ENCODE measurements at places on chromosomes 7 and 10.
A peak's percentile ranks its signal among the peaks of the same experiment; 100 is the strongest.

DNA sequence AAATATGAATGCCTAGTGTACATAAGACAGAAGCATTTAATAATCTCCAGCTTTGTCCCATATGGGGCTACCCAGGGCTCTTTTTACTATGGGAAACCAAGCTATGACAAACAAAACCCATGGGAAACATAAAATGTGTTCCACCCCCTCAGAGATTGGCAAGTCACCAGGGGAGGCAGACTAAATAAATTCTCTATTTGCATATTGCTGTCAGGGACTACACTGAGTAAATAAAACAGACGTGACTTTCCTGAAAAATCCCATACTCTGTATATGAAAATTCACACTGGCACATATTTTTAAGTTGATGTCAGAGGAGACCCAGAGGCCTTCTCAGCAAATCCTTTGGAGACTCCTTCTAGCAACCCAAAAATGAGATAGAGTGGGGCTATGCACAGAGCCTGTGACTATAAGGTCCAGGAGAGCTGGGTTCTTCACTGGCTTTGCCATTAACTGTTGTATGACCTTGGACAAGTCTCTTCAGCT is 44.0 kb upstream of the HPSE2 start:
- no peak for DNase-seq

- DNase-seq, result no peak
Observed at GRCh38 chr10:71253981-71254818, 41.8 kb downstream of the UNC5B start.

DNA sequence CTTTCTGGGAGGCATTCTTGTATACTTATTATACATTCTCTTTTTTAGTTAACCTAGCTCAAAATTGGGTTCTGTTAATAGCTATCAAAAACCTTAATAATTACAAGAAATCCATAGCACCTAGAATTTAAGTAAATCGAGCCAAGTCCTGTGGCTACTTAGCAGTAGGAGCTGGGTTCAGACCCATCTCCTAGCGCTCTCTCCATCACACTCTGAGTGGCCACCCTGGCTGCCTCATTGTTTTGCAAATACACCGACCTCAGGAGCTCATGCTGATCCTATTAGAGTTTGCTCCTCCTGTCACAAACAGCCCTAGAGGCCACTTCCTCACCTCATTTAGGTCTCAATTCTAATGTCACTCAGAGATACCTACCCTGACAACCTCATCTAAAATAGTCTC is 46.2 kb upstream of the OSBPL3 start:
- DNase-seq, result no peak

DNA sequence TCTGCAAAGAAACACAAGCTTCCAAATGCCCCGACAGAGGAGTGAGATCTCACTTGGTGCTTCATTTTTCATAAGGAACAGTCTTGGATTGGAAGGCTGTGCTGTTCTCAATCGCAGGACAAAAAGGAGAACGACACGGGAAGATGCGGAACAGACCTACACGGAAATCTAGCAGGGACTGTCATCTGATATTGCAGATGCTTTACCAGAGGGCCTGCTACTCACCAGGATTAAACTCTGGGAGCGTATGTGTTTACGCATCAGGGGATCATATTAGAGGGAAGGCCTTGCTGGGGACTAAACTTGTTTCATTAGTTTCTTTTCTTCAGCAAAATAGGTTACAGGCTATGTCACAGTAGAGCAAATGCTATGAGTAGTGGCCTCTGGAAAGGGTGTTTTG is 82.8 kb upstream of the EEPD1 start:
- DNase-seq, result no peak

- no peak for DNase-seq
Observed at GRCh38 chr7:107494315-107494751, 24.5 kb downstream of the GPR22 start.

GRCh38 chr7:47461161-47461560 is 120.8 kb downstream of the TNS3 start:
- DNase-seq, result no peak

GRCh38 chr10:50613150-50613549 is 10.6 kb downstream of the SGMS1 start:
- DNase-seq, result no peak

DNA sequence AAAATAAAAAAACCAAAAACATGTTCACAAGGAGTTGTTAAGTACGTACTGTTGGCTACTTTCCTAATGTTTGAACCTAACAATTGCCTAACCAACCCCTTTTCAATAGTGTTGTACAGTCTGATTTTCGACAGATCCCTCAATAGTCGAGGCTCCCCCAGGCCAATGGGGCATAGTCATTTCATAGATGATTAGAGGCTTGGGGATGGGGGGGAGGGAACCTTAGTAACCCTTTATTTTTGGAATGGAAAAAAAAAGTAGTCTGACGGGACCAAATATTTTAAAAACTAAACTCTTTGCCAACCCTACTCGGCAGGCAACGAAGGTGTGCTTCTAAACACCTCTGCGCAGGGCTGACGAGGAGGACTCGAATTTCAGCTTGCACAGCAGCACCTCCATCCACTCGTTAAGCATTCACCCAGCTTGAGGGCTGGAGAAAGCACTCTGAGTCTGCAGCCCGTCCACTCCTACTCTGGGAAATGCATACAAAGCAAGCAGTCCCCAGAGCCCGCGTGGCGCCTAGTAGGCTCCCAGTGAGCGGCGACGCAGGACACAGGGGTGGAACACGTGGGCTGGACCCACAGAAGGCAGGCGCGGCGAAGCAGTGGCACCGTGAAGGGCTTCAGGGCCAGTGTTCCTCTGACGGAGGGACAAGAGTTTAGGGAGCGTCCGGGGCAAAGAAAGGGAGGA is 899 bp downstream of the PUS7 start:
- peak; percentile 65 for DNase-seq

DNA sequence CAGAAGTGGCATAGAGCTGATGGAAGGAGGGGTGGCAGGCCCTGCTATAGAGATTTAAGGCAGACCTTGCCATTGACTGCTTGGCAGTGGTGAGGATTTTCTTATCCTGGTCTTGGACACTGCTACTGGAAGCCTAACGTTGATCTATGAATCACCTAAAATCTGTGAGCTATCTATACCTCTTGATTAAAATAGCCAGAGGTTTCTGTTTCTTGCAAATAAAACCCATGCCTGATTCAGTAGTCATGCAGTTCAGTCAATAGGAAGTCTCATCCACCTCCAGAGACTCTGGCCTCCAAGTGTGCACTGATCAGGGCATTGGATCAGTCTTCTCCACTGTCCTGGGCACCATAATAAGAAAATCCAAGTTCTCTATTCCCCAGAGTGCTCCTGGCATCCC is 286.5 kb downstream of the PTEN start:
- DNase-seq, result no peak

GRCh38 chr10:98361131-98362025 is 53.6 kb downstream of the PYROXD2 start:
- peak; percentile 79 for DNase-seq

DNA sequence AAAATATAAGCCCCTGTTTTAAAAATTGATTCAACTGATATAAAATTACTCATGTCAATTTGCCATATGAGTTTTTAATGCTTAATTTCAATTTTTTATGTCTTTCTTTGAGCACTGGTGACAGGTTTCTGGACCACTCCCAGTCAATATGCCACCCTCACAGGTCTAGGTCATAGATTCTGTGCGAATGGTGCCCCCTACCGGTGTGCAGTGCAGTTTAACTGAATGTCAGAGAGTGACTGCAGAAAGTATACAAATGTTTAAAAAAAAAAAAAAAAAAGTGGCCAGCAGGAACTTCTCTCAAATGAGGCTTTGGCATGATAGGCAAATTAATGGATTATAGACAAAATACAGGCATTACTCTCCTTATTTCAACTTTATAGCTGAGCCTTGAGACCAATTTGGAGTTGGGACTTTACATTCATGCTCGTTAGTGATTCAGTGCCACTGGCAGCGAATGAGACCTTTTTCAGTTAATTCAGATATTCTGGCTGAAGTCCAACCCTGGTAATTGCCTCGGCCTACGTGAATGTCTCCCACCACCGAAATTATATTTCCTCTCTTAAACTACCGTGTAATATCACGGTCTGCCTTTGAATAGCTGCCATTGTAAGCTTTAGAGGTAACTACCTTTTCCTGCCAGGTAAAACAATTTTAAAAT is 427.6 kb downstream of the PHTF2 start:
- DNase-seq, result peak; percentile 10

DNA sequence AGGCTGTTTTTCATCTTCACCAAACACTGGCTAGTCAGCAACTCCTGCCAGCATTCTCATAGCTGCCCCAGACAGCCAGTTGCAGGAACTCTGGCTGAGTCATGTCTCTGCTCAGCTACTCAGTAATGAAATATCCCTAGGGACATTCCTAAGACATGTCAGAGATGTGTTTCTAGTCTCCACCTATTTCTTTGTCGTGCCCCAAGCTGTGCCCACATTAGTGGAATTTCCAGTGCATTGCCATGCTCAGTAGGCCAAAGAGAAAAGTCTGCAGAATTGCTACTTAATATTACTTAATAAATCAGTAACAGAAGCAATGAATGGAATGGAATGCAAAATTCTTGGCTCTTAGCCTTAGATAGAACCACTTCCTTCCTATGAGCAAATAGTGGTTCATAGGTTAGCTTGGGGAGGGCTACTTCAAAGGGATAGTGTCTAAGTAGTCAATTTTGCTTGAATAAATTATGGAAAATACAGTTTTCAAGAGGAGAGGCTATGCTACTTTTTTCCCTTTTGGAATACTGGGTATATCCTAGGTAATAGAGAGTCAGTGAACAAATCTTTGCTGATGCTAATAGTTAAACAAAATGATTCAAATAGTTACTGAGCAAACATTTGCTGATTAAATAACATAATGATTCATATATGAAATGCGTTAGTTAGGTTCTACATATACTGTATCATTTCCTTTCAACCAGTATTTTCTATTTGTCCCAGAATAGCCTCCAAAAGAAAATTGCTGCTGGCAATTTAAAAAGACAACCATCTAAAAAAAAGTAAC is 23.6 kb upstream of the SEMA3C start:
- peak; percentile 99 for DNase-seq

- peak; percentile 69 for DNase-seq
Observed at GRCh38 chr10:34808801-34809745, 6.0 kb downstream of the PARD3 start.

DNA sequence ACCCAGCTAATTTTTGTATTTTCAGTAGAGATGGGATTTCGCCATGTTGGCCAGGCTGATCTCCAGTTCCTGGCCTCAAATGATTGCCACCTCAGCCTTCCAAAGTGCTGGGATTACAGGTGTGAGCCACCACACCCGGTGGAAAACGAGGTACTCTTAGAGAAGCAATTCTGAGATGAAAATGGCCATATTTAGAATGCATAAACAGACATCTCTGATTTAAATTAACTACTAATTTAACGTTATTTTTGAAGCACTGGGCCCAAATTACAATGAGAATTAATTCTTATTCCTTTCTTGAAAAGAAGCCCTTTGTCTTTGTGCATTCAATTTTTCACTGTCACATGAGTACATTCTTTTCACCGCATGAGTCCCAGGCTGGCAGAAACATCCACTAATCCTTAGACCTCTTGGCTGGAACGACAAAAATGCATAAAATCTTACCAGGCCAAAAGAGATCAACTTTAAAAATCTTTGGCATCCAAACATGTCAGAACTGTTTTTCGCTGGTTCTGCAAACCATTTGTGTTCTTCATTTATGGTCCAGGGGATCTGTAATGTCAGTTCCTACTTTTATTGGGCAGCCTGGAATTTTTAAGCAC is 60.1 kb upstream of the CAPZA2 start:
- DNase-seq, result peak; percentile 65

DNA sequence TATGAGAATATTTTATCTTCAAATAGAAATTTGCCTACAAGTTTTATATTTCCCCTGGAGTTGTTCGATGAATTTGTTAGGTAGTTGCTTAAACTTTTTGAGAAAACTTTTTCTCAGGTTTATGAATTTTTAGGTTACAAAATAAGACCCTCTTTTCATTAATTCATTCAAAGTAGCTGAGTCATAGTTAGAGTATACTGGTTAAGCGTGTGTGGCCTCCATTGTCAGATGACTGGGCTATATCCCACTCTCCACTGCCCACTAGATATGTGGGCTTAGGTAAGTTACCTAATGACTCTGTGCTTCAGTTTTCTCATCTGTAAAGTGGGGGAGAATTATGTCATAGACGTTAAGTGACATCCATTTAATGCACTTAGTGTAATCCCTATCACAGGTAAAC is 1.0 kb downstream of the ASB15 start:
- DNase-seq, result no peak

DNA sequence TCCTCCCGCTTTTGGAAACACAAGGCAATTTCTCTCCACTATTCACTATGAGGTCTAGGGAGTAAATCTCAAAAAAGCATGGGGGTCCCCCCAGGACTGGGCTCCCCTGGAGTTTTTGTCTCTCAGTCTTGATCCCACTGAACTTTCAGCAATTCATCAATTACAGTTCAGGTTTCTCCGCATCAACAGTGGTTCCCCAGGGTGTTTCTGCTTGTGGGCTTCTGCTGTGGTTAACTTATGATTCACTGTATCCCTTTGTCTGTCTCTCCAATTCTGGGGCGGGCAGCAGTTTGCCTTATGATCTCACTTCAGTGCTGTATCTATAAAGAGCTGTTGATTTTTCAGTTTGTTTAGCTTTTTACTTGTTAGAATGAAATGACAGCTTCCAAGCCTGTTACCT is 142.6 kb upstream of the CDC14C start:
- no peak for DNase-seq

DNA sequence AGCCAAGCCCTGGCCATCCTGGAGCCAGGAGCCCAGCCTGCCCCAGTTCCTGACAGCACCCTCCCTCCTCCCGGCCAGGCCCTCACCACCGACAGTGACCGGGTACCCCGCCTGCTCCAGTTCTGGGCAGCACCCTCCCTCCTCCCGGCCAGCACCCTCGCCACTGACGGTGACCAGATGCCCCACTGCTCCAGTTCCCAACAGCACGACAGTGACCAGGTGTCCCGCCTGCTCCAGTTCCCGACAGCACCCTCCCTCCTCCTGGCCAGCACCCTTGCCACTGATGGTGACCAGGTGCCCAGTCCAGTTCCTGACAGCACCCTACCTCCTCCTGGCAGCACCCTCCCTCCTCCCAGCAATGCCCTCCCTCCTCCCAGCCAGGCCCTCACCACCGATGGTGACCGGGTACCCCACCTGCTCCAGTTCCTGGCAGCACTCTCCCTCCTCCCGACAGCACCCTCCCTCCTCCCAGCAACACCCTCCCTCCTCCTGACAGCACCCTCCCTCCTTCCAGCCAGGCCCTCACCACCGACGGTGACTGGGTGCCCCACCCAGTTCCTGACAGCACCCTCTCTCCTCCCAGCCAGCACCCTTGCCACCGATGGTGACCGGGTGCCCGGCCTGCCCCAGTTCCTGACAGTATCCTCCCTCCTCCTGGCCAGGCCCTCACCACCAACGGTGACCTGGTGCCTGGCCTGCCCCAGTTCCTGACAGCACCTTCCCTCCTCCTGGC is 40.3 kb downstream of the VIPR2 start:
- DNase-seq, result no peak

GRCh38 chr7:150955519-150956394 is 22.4 kb downstream of the KCNH2 start:
- DNase-seq, result no peak

- peak; percentile 90 for DNase-seq
Observed at GRCh38 chr10:102675666-102676533, 31.6 kb downstream of the TRIM8 start.

DNA sequence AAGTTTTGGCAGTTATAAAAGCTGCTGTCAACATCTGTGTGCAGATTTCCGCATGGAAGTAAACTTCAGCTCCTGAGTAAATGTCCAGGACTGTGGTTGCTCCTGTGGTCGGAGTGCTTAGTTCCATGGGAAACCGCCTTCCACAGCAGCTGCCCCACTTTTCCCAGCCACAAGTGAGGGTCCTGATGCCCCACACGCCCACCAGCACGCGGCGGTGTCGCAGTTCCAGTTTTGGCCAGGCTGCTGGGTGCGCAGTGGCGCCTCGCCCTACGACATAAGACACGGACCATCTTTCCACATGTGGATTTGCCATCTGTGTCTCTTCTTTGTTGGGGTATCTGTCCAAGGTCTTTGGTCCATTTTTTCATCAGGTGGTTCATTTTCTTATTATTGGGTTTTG is 167.1 kb downstream of the DIP2C start:
- no peak for DNase-seq

Measured in Caki2 (cell line).